Renal cortical epithelial cell (primary cell): ENCODE measurements at places on chromosomes 2 and 18.

GRCh38 chr18:50199921-50200320 is 5.0 kb upstream of the MYO5B start:
- no peak for DNase-seq

DNA sequence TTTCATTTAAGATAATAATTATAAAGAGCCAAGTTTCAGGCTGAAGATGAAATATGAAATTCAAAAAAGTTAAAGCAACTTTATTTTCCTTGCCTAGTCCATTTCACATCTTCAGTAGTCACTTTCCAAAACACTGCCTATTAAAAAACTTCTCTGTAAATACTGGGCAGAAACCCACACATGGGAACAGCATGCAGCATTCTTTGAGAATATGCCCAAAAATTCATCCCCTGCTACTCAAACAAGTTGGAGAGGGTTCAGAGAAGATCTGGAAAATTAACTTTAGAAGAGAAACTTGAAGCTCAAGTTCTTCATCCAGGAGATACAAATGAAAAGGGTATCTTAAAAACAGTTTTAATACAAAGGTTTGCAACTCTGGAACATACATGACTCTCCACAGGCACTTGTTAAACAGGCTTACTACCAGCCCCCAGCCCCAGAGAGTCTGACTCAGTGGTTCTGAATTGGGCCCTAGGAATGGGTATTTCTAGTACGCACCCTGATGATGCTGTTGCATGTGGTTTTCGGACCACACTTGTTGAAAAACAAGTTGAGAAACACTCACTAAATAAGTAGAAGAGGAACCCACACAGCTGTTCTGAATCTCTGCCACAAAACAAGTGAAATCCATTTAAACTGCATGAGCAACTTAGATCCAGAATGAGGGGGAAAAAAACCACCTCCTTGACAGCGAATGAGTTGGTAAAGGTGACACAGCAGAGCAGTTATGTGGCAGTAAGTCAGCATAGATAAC is 329.1 kb downstream of the SATB2 start:
- DNase-seq = no peak

GRCh38 chr2:152051436-152051835 is 47.4 kb downstream of the CACNB4 start:
- no peak for DNase-seq

DNA sequence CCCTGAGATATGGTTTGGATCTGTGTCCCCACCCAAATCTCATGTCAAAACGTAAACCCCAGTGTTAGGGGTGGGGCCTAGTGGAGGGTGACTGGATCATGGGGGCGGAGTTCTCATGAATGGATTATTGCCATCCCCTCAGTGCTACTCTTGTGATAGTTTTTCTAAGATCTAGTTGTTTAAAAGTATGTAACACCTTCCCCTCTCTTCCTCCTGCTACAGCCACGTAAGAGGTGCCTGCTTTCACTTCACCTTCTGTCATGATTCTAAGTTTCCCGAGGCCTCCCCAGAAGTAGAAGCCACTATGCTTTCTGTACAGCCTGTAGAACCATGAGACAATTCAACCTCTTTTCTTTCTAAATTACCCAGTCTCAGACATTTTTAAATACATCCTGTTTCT is 16.9 kb downstream of the PUM2 start:
- DNase-seq = no peak

DNA sequence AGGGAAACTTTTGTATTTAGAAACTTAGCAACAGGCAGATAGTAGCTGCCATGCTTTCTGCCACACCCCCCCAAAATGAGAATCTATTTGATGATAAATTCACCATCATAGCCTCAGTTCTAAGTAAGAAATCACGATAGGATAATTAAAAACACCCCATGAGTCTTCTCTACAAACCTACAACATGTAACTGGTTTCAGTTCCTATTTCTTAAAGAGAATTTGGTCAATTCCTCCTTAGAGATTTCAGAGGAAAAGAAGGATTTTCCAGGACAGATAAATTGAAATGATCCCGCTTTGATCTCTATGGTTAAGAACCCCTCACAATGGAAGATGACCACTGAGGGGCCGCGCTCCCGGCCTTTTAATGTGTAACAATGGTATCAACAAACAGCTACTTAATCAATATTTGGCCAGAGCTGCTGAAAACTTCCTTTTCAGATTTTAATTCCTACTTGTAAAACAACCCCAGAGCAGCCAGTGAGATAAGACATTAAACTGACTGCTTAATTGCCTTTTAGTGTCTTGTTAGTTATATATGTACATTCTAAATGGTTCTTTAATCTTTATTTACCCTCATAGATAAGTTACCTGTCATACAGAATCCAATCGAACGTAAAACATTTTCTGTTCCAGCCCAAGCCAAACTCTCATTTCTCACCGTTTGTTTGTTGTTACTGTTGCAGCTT is 10.1 kb downstream of the PAX3 start:
- DNase-seq = no peak

GRCh38 chr2:187369471-187369870 is 78.6 kb downstream of the CALCRL start:
- DNase-seq = peak; percentile 21

DNA sequence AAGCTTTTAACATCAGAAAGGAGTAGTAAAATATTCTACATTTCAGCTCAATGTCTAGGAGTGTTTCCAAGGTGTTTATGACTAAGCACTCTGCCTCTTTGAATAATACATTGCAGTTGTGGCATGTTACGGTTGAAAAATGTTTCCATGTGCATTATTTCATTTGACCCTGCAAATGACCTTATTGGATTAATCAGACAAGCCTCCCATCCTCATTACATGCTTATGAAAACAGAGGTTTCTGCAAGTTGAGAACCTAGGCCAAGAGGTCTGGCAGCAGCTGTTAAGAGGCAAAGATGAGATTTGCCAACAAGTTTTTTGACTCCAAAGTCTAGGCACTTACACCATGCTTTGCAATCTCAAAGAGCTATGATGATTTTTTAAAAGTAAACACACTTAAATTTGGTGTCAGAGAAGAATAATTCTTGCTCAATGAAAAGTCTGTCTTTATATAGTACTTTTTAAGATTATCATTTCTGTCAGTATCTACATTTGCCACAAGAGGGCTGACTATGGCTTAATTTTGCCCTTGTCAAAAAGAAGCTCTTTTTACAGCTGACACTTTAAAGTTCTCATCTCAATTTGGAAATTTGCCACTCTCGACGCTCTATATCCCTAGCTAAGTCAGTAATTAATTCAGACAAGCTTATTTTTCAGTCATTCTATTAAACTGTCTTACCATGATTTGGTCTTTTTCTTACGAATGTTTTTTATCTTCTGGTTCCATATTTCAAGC is 260.6 kb downstream of the PAX3 start:
- DNase-seq = peak; percentile 23

GRCh38 chr2:240401308-240401707 is 34.2 kb upstream of the GPC1 start:
- no peak for DNase-seq

DNA sequence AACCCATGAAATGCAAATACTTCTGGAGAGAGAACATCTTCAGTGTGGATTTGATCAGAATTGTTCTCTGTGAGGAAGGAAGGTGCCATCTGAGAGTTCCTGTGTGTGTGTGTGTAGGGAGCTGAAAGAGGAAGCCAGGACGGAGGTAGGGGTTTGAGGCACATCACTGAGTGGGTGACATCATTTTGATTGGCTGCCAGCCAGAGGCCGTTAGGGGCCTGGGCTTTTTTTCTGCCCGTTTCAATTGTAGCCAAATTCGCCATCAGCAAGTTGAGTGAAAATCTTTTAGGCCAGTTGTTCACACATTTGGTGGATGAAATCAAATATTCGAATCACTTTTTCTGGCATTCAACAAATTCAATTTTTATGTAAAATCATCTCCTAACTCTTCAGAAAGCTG is 48.9 kb downstream of the TSN start:
- DNase-seq = peak; percentile 13

GRCh38 chr2:28544405-28544921 is 48.6 kb downstream of the PLB1 start:
- DNase-seq = no peak

GRCh38 chr2:43210467-43211303 is 15.7 kb downstream of the ZFP36L2 start:
- DNase-seq = no peak

- no peak for DNase-seq
These were observed 99.2 kb upstream of the ITGA4 start for GRCh38 chr2:181357979-181358378.

DNA sequence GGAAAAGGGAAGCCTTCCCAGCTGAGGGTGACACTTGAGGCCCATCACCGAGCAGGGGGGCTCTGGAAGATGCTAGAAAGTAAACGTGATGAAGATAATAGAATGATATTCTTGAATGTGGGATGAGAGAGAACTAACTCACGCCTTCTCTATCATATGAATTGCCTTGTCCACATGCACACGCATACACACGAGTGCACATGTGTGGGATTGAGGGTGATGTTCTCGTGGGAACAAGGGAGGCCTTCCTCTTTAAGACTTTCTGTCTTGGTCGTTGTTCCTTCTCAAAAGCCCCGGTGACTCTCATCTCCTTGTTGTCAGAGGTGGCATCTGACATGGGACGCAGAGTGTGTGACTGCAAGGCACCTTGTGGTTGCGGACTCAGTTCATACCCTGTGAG is 436.9 kb downstream of the ZNF516 start:
- no peak for DNase-seq

- no peak for DNase-seq
These were observed 978.4 kb upstream of the POU3F3 start for GRCh38 chr2:103875531-103875930.

GRCh38 chr2:198115201-198115600 is 310.8 kb downstream of the PLCL1 start:
- no peak for DNase-seq
